Upper lobe of left lung (tissue), 6 donors: ENCODE measurements at places on chromosomes 13 and 19. TPM values are rescaled to one million over a fixed set of nuclear protein-coding genes. Genes with fewer than 3 reads are reported as not detected.

TPTE2 gene
- not detected for total RNA-seq

ZNF714 gene
- total RNA-seq, result 11.9 TPM

GFY gene
- total RNA-seq, result not detected

CGB3 gene
- not detected for total RNA-seq

SGCG gene
- not detected for total RNA-seq

GRCh38 chr13:22357132-22357531 lies 686.3 kb downstream of the FGF9 start:
- H3K27ac ChIP-seq, result no peak overlapping the region
- no peak overlapping the region for H3K4me3 ChIP-seq
- no peak for DNase-seq
- H3K27me3 ChIP-seq, result no peaks in the 10 kb centered on the region
- no peaks in the 10 kb centered on the region for H3K4me1 ChIP-seq

DNA sequence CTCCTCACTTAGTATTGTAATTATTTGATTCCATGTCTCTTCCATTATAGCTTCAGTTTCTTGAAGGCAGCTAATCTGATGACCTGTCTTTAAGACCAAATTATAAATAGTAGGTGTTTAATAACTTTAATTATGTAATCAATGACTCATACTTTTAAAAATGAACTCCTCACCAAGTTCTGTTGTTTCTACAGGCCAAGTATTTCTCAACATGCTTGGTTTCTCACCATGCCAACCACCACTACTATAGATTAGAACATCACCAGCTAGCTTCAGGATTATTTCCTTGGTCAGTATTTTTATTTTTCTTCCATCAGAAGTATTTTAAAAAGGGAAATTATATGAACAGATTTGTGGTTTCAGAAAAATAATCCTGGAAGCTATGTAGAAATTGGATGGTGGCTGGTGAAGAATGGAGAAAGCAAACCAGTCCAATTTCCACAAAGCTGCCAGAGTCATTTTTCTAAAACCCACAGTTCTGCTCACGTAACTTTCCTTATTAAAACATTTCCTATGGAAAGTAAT lies 237.7 kb upstream of the DACH1 start:
- no peaks in the 10 kb centered on the region for H3K4me1 ChIP-seq
- no peaks in the 10 kb centered on the region for H3K27me3 ChIP-seq
- H3K27ac ChIP-seq, result no peak overlapping the region
- H3K36me3 ChIP-seq, result no peaks in the 10 kb centered on the region
- H3K4me3 ChIP-seq, result no peak overlapping the region

- no peaks in the 10 kb centered on the region for H3K36me3 ChIP-seq
- no peaks in the 10 kb centered on the region for H3K27me3 ChIP-seq
- H3K4me3 ChIP-seq, result no peak overlapping the region
- H3K27ac ChIP-seq, result peak overlapping the region; percentile 48
- DNase-seq, result no peak
- H3K4me1 ChIP-seq, result peaks cover 3% of the 10 kb centered on the region
These were observed 63.4 kb downstream of the KCTD12 start for GRCh38 chr13:76822698-76823267.

DNA sequence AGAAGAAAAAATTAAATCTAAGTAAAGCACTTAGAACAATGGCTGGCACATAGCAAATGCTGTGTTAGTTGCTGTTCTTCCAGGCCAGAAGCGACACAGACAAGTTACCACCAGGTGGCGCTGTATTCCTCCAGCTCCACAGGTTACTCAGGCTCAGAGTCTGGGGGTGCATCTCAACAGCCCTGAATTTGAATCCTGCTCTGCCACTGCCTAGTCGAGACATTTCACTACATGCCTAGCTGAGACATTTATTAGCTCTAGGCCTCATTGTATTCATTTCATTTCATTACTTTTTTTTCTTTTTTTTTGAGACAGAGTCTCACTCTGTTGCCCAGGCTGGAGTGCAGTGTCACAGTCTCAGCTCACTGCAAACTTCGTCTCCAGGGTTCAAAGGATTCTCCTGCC lies 16.4 kb upstream of the CYP2B6 start:
- no peaks in the 10 kb centered on the region for H3K27me3 ChIP-seq
- H3K27ac ChIP-seq, result no peak overlapping the region
- DNase-seq, result no peak
- no peaks in the 10 kb centered on the region for H3K36me3 ChIP-seq

GRCh38 chr13:67258482-67258881 lies 28.3 kb upstream of the PCDH9 start:
- no peaks in the 10 kb centered on the region for H3K36me3 ChIP-seq
- no peaks in the 10 kb centered on the region for H3K27me3 ChIP-seq
- H3K4me1 ChIP-seq, result no peaks in the 10 kb centered on the region
- H3K4me3 ChIP-seq, result no peak overlapping the region

- peaks cover 4% of the 10 kb centered on the region for H3K36me3 ChIP-seq
- DNase-seq, result no peak
- H3K27me3 ChIP-seq, result no peaks in the 10 kb centered on the region
- no peaks in the 10 kb centered on the region for H3K4me1 ChIP-seq
- H3K27ac ChIP-seq, result no peak overlapping the region
- no peak overlapping the region for H3K4me3 ChIP-seq
These were observed 39.3 kb downstream of the POLR1D start for GRCh38 chr13:27661017-27661416.

GRCh38 chr13:74743992-74744391 lies 609.8 kb upstream of the KLF12 start:
- no peaks in the 10 kb centered on the region for H3K27me3 ChIP-seq
- no peak overlapping the region for H3K4me3 ChIP-seq
- no peaks in the 10 kb centered on the region for H3K36me3 ChIP-seq

GRCh38 chr19:8849232-8849631 lies 17.1 kb downstream of the MBD3L1 start:
- DNase-seq, result no peak
- H3K27ac ChIP-seq, result no peak overlapping the region
- H3K36me3 ChIP-seq, result no peaks in the 10 kb centered on the region
- no peak overlapping the region for H3K4me3 ChIP-seq
- no peaks in the 10 kb centered on the region for H3K4me1 ChIP-seq
- no peaks in the 10 kb centered on the region for H3K27me3 ChIP-seq

- no peak for DNase-seq
- no peak overlapping the region for H3K4me3 ChIP-seq
- H3K36me3 ChIP-seq, result no peaks in the 10 kb centered on the region
These were observed 115.9 kb downstream of the TSHZ3 start for GRCh38 chr19:31233295-31233800.

- no peak for DNase-seq
- H3K27me3 ChIP-seq, result no peaks in the 10 kb centered on the region
- H3K4me3 ChIP-seq, result no peak overlapping the region
- H3K27ac ChIP-seq, result no peak overlapping the region
- peaks cover 7% of the 10 kb centered on the region for H3K4me1 ChIP-seq
These were observed 5.4 kb upstream of the PPP1R37 start for GRCh38 chr19:45087531-45087930.

DNA sequence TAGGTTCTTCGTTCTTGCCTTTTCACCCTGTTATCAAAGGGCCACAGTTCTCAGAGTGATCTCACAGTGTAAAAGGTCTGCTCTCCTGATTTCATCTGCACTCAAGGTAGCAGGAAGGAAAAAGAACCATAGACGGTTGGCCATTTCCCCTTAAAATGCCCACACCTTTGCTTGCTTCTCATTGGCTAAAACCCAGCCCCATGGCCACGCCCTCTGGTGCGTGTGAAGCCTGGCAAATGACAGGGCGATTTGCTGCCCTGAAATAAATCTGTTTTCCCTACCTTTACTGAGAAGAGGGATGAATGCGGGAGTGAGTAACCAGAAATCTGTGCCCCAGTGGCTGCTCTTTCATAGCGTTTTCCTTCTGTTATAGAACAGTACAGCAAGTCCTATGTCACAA lies 269.3 kb downstream of the POU4F1 start:
- no peaks in the 10 kb centered on the region for H3K27me3 ChIP-seq
- H3K4me1 ChIP-seq, result no peaks in the 10 kb centered on the region
- no peak overlapping the region for H3K27ac ChIP-seq
- DNase-seq, result no peak

DNA sequence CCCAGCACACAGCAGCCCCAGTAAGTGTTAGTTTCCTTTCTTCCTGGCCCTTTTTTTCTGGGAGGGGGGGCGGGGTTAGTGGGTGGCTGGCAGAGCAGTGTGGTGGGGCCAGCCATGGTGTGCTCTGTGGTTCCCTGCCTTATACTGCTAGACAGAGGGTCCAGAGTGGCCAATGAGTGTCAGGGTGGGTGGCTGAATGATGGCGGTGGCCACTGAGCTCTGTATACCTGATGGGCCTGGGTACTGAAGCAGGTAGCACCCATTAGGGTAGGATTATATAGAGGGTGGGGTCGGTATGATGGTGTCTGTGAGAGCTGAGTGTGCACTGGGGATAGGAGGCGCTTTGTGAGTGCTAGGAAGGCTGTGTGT lies 13.8 kb downstream of the CIC start:
- peaks cover 11% of the 10 kb centered on the region for H3K36me3 ChIP-seq
- no peak for DNase-seq
- H3K4me1 ChIP-seq, result peaks cover 82% of the 10 kb centered on the region
- peak overlapping the region; percentile 80 for H3K4me3 ChIP-seq

GRCh38 chr13:26921918-26922317 lies 161.3 kb upstream of the GPR12 start:
- H3K4me1 ChIP-seq, result peaks cover 4% of the 10 kb centered on the region
- no peak for DNase-seq
- H3K27me3 ChIP-seq, result no peaks in the 10 kb centered on the region
- H3K27ac ChIP-seq, result no peak overlapping the region

- DNase-seq, result no peak
- H3K4me1 ChIP-seq, result peaks cover 27% of the 10 kb centered on the region
- peak overlapping the region; percentile 86 for H3K27ac ChIP-seq
These were observed 1.1 kb upstream of the FARP1 start for GRCh38 chr13:98141509-98142379.

- no peak overlapping the region for H3K4me3 ChIP-seq
- no peaks in the 10 kb centered on the region for H3K27me3 ChIP-seq
- DNase-seq, result no peak
- H3K36me3 ChIP-seq, result no peaks in the 10 kb centered on the region
These were observed 630.3 kb downstream of the GPC5 start for GRCh38 chr13:92028695-92029094.
